Posterior vena cava (tissue), 2 donors: ENCODE measurements at places on chromosomes 16 and 17. TPM values are rescaled to one million over a fixed set of nuclear protein-coding genes. Genes with fewer than 3 reads are reported as not detected.

SP2 gene
- total RNA-seq = 15.8 TPM

TMEM88 gene
- total RNA-seq = 26.1 TPM

OR4D1 gene
- not detected for total RNA-seq

C16orf92 gene
- total RNA-seq = not detected

SCGB1C2 gene
- not detected for total RNA-seq

GRCh38 chr16:88387941-88388627 is 5.3 kb downstream of the ZNF469 start:
- DNase-seq = no peak

DNA sequence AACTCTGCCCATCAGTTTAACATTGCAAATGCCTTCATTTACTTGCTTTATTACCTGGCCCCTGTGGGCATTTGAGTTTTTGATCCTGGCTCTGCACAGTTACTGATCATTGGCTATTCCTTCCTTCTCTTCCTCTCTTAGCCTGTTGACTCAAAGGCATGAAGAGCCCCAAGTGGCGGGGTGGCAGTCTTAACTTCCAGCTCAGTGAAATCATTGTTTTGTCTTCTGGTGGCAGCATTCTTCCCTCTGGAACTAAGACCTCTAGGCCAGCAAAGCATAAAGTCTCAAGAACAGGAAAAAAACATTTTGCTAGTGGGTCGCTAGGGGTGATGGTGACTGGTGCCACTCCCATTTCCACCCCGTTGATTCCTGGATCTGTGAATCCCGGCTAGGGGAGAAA is 52.3 kb upstream of the MRTFB start:
- DNase-seq = no peak

DNA sequence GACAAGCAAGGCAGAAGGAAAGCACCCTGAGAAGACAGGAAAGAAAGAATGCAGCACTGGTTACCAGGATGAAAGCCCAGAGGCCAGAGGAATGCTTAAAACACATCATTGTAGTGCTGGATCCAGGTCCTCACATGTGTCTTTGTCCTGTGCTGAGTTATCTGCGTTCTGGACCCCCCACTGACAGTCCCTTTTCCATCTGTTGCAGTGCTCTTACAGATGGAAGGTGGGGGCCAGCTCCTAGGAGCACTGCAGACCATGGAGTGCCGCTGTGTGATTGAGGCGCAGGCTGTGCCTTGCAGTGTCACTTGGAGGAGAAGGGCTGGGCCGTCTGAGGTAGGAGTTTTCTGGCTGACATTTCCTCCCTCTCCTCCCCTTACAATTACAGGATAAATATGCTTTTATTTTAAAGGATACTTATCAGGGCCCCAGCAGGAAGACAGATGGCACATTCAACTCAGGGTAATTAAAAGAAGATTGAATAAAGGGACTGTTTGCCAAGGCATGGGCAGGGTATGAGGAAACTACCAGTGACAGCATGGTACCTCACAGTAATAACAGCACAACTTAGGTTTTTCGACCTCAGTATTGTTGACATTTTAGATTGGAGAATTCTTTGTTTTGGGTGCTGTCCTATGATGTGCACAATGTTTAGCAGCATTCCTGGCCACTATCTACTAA is 3.0 kb downstream of the EME1 start:
- DNase-seq = peak; percentile 38

- peak; percentile 19 for DNase-seq
These were observed 47.3 kb upstream of the DNAH17 start for GRCh38 chr17:78624324-78625151.

GRCh38 chr16:76204249-76204648 is 73.0 kb upstream of the CNTNAP4 start:
- DNase-seq = no peak
